Hematopoietic multipotent progenitor cell treated with erythropoietin and hydrocortisone succinate and interleukin-3 and kit ligand, for 15 days (in vitro differentiated cells): ENCODE measurements at places on chromosomes 7 and 10.

GRCh38 chr7:133027397-133027796, 54.5 kb downstream of the CHCHD3 start:
- DNase-seq, result no peak

- DNase-seq, result no peak
Observed at GRCh38 chr7:155693826-155694225, 49.4 kb downstream of the RBM33 start.

DNA sequence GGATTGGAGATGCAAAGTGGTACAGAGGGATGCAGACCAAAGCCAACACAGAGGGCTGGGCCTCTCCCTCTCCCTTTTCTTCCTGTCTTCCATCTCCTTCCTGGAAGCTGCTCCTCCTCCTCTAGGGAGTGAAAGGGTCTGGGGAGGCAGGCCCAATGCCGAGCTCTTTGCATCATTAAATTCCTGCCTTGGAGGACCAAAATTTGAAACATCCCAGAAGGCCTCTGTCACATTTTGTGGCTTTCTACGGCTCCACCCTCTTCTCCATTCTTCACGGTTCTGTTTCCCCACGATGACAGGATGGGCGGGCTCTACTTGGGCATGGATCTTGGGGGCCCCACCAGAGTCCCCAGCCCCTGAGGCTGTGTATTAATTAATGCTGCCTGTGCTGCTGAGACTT, 76.4 kb downstream of the NEURL1 start:
- no peak for DNase-seq

DNA sequence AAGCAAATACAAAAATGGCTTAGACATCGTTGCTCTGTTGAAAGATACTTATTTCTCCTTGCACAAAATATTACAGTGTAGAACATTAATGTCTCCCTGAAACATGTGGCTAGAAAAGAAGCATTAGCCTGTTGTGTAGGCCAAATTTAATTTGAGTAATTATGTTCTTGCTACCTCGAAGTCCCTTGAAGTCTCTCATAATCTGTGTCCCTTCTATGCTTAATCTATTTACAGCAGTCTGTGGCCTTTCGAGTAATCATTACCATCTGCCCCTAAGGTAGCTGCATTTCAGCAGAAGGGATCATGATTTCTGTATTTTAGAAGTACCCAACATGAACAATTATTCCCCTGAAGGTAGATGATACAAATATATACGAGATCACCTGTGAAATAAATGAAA, 615.2 kb downstream of the GRM8 start:
- no peak for DNase-seq

- no peak for DNase-seq
Observed at GRCh38 chr10:132918617-132919373, 23.6 kb downstream of the CFAP46 start.

DNA sequence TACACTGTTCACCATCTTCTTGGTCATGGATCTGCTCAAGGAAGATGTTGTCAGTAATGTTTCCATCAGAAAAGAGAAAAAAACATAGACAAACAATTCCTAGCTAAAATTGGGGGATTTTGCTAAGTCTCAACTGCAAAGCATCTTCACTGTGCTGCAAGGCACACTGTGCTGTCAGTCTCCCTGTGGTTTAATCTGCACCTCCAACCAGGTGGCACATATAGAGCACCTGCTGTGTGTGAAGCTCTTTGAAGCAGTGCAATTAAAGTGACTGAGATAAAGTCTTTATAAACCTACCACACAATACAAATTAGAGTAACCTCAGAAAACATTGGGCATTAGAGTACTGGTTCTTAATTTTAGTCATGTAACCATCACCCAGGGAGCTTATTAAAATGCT, 6.3 kb downstream of the NRAP start:
- no peak for DNase-seq

DNA sequence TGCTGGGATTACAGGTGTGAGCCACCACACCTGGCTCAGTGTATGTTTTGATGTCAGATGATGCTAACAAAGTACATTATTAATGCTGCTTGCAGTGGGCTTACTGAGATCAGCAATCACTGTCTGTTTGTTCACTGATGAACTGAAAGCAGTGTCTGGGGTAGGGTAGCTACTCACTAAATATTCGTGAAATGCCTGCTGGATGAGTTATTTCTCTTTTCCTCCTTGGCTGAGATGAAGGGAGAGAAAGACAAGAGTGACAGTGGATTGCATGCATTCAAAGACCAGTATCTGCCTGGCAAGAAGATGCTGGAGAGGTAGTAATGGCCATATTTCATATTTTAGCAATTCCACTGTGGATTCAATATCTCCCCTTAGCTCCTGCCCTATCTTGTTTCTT, 32.3 kb downstream of the FAM107B start:
- DNase-seq, result no peak

- DNase-seq, result no peak
Observed at GRCh38 chr10:130065251-130065650, 45.4 kb downstream of the C10orf143 start.

GRCh38 chr7:2934211-2934731, 90.2 kb upstream of the GNA12 start:
- DNase-seq, result no peak

GRCh38 chr10:126235979-126236851, 152.1 kb downstream of the ADAM12 start:
- DNase-seq, result no peak

GRCh38 chr7:12923971-12924370, 236.5 kb downstream of the ARL4A start:
- DNase-seq, result no peak

- DNase-seq, result no peak
Observed at GRCh38 chr10:30294476-30295240, 54.4 kb downstream of the MTPAP start.

DNA sequence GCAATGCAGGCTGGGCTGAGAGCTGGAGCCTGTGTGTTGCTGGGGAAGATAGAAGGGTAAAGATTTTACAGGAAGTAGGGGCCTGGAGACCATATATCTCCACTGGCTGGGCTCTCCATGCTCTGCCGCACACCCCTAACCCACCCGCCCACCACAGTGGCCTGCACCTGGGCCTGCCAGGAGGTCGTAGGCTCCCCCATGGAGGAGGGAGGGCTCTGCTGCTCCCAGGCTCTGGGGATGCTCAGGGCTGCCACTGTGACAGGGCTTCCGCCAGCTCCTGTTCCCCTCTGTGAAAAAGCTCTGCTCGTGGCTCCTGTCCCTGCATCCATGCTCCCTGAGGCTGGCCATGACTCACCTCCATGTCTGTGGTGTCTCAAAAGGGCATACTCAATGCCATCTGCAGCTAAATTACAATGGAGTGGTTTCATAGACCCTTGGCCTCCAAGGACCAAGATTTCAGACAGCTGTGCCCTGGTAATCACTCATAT, 106.0 kb downstream of the CXCL12 start:
- no peak for DNase-seq

- DNase-seq, result no peak
Observed at GRCh38 chr7:38311329-38311937, 38.0 kb upstream of the TARP start.

GRCh38 chr7:2063563-2064260, 169.0 kb downstream of the MAD1L1 start:
- DNase-seq, result no peak

DNA sequence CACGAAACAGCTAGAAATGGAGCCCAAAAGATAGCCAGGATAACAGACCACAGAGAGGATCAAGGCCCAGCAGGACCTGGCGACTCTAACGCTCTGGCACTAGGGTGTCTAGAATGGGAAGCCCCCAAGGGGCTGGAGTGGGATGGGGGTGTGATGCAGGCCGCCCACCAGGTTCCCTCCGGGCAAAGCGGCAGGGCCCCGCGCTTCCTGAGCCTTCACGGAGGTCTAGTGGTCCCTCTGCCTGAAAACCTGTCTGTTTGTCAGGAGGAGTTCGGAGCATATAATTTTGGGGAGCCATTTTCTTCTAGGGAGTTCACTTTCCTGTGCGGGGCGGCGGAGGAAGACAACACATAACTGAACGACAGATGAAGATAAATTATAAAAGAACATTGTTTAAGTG, 48.2 kb upstream of the FXYD4 start:
- DNase-seq, result no peak

- DNase-seq, result no peak
Observed at GRCh38 chr7:22255342-22255741, 101.6 kb downstream of the RAPGEF5 start.

- DNase-seq, result peak; percentile 31
Observed at GRCh38 chr7:149662591-149663095, 110.7 kb downstream of the ZNF467 start.

GRCh38 chr10:22927661-22928403, at the start of gene ARMC3:
Gene ARMC3 (plus strand): TSS chr10:22928053. CDS start chr10:22931997, 3,944 bp downstream.
- no peak for DNase-seq

- DNase-seq, result no peak
Observed at GRCh38 chr7:102914585-102914984, 1.8 kb downstream of the LRRC17 start.
